ENCODE measurements at places on chromosomes 16 and 17.

GRCh38 chr17:8153957-8154607 is 1.9 kb upstream of the PER1 start:
- peak; percentile 79 for DNase-seq

DNA sequence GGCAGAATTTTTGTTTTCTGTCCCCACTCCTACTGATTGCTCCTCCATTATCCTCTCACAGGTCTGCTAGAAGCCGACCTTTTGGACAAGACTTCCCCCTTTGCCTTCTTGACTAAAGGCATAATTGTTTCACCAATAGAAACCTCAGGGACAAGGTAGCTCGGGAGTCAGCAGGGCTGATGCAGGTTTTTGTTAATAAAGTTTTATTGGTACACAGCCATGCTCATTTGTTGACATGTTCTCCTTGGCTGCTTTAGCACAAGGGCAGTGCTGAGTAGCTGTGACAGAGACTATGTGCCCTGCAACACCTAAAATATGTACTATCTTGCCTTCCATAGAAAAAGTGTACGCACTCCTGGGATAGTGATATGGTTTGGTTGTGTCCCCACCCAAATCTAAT is 271.6 kb downstream of the XYLT1 start:
- DNase-seq: no peak

- no peak for DNase-seq
Measured at GRCh38 chr17:28839221-28839620, 3.4 kb downstream of the FAM222B start.

DNA sequence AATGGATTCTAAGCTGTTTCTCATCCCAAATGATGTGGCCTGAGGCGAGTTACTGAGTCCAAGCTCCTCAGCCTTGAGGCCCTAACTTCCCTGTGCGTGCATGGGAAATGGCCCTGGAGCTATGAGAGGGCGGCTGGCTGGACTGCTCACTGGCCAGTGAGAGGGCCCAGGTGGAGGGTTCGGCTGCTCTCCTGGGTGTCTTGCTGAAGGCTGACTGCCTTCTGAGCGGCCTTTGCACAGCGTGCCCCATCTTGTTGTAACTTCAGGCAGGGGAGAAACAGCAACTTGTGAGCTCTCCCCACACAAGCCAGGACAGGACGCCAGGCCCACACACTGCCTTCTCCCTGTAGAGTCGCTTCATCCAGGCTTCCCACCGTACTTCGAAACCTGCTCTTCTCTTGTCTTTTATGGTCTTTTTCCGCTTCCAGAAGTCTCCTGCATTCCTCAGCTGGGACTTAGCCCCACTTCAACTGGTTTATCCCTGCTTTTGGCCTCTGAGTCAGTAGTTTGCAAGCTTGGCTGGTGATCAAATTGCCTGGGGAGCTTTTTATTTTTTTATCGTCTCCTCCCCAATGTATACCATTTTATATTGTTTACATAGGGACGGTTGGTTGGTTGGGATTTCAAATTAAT is 13.3 kb downstream of the CDH3 start:
- DNase-seq: no peak

GRCh38 chr16:17557949-17558348 is 87.2 kb upstream of the XYLT1 start:
- DNase-seq: no peak

DNA sequence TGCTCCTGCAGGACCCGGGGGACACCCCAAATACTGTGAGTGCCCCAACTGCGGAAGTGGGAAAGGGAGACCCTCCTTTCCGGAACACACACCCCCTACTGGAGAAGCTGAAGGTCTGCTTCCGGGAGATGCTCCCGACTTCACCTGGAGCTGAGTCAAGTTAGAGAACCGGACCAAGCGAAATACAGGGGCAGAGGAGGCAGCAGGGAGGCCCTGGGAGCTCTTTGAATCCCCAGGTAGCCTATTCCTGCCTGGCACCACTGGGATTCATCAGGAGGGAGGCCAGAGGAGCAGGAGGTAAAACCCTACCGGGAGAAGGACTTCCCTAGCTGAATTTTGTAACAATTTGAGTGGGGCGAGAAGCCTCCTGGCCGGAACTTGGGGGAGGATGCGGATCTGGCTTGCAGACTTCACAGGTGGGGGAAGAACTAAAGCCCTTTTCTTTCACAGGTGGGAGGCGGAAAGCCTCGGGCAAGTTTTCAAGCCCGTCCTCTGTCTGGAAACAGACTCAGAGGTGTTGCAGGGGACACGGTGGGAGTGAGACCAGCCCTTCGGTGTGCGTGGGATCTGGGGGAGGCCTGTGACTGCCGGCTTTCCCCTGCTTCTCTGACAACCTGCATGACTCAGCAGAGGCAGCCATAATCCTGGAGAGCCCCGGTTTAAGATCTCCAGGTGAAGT is 22.4 kb upstream of the TEKT1 start:
- no peak for DNase-seq

GRCh38 chr17:35588196-35588920 is 1.2 kb downstream of the AP2B1 start:
- no peak for DNase-seq

DNA sequence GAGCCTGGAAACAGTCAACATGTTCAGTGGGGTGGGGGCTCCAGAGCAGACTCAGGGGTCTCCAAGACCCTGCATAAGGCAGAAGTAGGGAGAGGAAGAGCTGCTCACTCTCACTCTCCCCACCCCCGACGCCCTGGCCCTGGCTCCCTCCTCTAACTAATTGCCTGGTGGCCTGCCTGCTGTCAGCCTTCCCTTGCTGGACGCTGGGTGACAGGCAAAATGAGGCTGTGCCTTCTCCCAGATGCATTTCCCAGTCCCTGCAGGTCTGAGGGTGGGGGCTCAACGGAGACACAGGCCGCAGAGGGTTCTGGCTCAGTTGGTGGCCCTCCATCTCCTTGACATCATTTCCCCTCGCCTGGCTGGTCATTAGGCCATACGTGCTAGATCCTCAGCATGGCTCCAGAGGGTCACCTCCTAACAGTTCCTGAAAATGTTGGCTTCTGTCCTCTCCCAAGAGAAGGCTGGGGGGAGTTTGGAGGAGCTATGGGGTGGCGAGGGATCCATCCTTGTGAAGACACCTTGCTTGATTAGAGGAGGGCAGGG is 1.4 kb downstream of the FMNL1 start:
- no peak for DNase-seq

DNA sequence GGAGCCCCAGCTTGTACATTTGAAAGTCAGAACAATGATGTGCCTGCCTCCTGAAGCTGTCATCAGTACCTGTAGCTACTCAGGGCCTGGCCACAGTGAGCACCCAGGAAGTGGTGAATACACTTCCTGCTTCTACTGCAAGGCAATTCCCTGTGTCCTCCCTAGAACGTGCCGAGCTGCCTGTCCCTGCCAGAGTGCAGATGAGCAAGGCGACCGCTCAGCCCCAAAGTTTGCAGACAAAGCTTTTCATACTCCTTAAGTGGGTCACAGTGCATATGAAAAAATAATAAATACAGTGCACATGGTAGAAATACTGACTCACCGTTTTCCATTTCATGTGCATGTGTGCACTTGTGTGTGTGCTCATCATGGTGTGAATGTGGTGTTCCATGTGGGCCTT is 77.3 kb downstream of the MPRIP start:
- DNase-seq: peak; percentile 35

- no peak for DNase-seq
Measured at GRCh38 chr16:80947239-80947638, 59.4 kb downstream of the CMC2 start.

DNA sequence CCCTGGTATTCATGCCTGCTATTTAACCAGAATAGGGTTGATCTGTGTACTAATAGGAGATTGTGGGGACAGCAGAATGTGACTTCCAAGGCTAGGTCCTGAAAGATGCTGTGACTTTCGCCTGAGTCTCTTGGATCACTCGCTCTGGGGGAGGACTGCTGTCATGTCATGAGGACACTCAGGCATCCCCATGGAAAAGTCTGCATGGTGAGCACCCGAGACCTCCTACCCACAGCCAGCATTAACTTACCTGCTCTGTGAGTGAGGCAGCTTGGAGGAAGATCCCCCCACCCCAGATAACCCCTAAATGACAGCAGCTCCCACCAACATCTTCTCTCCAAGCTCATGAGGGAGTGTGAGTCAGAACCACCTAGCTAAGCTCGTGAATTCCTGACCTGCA is 30.3 kb upstream of the C16orf78 start:
- DNase-seq: no peak

GRCh38 chr16:87844120-87844733 is 25.1 kb downstream of the SLC7A5 start:
- no peak for DNase-seq

DNA sequence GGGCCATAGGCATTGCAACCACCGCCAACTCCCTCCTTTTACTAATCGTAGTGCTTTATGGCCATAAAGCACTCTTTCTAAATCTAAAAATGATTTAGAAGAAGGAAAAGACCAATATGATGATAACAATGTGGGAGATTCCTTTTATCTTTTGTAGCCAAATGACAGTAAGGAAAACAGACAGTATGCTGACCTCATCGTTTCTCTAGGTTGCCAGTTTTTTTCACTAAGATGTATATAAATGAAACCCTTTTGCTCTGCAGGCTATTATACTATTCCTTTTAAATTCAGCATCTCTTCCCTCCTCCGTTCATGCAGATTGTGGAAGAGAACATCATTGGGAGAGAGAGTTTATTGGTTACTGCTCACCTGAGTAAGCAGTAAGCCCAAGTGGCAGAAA is 25.3 kb downstream of the OTOA start:
- no peak for DNase-seq

DNA sequence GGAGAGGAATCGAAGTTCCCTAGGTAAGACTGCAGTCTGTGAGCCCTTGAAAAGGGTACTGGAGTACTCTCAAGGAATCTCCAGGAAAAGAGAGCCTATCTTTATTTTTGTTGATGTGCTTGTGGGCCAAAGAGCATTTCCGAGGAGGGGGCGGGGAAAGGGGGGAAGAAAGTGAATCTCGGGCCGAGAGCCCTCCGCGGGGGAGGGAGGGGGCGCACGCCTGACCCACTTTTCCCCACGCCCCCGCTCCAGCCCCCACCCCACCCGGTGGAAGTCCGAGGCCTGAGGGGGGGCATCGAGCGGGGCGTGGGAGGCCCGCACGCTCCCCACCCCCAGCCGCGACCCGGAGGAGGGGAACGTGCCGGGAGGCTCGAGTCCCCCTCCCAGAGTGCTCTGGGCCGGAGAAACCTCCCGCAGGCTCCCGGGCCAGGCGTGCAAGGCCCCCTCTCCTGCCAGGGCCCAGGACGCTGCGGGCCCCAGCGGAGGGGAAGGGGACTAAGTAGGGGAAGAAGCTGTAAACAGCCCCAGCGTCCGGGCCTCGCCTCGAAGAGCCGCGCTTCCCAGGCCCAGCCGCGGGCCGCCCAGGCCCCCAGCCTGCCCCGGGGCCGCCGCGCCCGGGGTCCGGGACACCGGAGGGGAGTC is 444 bp downstream of the HELZ start:
- no peak for DNase-seq

DNA sequence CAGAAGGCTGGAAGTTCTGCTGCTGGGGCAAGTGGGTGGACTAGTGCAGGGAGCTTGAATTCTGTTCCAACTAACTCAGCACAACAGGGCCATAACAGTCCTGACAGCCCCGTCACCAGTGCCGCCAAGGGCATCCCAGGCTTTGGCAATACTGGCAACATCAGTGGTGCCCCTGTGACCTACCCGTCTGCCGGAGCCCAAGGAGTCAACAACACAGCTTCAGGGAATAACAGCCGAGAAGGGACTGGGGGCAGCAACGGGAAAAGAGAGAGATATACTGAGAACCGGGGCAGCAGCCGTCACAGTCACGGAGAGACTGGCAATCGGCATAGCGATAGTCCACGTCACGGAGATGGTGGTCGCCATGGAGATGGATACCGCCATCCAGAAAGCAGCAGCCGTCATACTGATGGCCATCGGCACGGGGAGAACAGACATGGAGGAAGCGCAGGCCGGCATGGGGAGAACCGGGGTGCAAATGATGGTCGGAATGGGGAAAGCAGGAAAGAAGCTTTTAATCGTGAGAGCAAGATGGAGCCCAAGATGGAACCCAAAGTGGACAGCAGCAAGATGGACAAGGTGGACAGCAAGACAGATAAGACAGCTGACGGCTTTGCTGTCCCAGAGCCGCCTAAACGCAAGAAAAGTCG is 9.4 kb upstream of the PSMC5 start:
- no peak for DNase-seq

DNA sequence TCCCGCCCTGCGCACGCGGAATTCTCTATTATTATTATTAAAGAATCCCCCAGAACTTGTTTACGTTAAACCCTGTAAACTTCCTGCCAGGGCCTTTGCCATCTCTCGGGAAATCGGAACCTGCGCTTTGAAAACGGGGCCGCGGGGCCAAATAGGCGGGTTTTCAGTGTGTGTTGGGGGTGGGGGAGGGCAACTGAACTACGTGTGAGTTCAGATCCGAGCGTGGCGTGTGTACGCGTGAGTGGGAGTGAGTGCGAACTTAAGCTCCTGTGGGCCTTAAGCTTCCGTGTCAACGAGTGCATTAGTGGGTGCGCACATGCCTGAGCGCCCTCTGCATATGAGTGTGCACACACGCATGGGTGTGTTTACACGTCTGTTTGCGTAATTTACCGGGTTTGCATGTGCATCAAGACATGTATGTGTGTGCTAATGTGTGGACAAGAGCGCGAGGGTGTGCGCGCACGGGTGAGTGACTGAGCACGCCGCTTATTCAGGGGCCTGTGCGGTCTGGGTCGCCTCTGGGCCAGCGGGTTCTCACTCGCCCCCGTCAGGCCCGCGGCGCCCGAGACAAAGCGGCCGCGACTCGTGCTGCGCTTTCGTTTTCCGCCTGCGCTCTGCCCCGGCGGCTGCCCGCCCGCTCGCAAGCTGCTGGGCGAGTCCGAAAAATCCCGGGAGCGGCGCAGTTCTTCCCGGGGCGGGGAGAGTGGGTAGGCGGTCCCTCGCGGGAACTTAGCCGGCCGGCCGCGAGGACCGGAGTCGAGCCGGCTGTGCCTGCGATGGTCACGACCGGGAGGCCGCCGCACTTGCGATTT is 1.2 kb upstream of the FOXF1 start:
- DNase-seq: no peak

DNA sequence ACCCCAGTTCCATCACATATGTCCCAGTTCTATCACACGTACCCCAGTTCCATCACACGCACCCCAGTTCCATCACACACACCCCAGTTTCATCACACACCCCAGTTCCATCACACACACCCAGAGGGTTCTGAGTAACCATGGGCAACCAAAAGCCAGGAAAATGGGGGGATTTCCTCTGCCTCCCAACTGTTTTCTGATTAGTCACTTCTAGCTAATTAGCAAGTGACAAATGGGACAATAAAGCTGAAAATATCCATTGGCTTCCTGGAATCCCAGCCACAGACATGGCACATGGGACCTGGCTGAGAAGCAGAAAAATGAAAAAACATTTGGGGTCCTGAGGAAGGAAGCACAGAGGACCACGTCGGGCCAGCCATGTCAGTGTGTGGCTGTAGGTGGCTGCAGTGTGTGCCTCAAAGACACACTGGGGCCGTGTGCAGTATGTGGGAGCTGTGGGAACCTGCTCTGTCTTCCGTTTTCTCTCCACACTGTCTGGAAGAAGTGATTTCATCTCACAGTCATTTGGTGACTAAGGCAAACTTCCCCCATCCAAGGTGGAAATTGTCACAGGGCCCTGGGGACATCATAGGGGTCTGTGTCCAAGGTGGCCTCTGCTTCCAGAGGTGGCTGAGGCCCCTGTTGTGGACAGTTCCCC is 106.7 kb downstream of the CMIP start:
- DNase-seq: no peak
